ENCODE measurements at places on chromosomes 3 and 15.
A peak's percentile ranks its signal among the peaks of the same experiment; 100 is the strongest.

DNA sequence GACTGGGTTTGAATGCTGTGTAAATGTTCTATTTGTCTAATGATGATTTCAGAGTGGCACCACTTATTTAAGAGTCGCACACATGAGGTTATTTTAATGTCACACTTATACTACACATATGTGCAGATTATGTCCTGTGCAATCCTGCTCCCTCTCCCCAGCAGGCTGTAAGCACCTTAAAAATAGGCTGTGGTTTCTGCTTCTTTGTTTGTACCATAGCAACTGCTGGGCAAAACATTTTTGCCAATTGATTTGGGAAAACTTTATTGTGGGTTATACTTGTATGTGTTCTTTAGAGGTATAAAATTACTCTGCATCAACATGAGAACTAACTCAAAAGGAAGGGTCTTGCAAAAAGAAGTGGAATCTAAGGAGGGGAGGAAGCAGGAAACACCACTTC is 318.5 kb downstream of the NTRK3 start:
- ATAC-seq: no peak

DNA sequence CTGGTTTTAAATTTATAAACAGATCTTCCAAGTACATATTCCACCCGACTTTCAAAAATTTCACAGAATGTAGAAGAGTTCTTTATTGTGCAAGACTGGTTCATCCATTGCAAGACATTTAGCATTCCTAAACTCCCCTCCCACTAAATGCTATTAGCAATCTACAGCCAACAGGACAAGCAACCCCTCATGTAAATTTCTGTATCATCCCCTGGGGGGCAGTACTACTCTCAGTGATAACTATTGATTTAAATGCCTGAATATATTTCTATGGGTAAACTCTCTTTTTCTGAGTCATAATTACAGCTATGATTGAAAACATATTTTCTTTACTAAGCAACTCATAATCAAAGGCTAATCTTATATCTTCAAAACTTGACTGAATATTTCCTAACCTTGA is 10.7 kb upstream of the SLC15A2 start:
- no peak for ATAC-seq

DNA sequence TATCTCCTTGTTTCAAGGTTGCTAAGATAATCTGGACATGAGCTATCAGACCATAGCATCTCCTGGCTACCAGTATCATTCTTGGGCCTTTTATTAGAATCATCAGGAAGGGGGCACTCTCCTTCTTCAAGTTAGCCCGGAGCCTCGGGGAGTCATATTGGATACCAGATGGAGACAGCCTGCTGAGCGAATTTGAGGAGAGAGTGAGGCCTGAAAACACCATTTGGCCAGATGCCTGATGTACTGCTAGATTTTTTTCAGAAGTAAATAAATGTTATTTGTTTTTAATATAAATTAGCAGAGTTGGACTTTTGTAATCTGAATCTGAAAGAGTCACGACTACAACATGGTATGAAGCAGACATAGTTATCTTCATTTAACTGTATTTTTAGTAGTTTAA is 848.6 kb downstream of the IGSF11 start:
- ATAC-seq: no peak

DNA sequence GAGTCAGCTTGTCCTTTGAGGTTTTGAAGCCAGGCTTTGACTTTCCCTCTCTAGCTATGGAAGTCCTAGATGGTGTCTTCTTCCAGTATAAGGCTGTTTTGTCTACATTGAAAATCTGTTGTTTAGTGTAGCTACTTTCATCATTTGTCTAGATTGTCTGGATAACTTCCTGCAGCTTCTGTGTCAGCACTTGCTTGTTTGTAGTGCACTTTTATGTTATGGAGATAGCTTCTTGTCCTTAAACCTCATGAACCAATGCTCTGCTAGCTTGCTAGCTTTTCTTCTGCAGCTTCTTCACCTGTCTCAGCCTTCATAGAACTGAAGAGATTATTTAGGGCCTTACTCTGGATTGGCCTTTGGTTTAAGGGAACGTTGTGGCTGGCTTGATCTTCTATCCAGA is 43.8 kb downstream of the AKAP13 start:
- ATAC-seq: no peak

DNA sequence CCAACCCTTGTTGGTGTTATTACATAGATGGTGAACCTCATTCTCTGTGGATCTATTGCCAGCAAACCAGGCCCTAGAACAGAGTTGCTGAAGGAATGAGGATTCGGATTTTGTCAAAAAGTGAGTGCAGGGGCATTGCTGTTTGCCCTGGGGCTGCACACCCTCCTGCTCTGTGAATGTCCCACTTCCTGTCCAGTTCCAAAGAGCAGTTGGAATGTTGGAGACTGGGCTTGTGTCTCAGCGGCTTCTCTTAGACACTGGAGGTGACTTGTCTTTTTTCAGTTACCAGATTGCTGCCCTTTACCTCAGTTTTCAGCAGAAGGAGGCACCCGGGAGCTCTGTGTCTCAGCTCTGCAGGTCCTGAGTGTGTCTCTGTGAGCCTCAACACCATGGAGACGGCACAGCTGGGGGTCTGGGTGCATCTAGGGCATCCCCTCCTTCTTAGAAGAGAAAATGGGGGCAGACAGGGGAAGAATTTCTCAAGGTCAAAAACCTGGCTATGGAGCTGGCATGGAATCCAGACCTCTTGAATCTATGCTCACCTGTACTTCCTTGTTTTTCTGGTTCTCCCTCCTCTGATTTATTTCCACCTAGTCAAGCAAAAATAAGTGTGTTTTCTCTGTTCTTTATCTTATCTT is 46.3 kb downstream of the LIMD1 start:
- ATAC-seq: no peak

DNA sequence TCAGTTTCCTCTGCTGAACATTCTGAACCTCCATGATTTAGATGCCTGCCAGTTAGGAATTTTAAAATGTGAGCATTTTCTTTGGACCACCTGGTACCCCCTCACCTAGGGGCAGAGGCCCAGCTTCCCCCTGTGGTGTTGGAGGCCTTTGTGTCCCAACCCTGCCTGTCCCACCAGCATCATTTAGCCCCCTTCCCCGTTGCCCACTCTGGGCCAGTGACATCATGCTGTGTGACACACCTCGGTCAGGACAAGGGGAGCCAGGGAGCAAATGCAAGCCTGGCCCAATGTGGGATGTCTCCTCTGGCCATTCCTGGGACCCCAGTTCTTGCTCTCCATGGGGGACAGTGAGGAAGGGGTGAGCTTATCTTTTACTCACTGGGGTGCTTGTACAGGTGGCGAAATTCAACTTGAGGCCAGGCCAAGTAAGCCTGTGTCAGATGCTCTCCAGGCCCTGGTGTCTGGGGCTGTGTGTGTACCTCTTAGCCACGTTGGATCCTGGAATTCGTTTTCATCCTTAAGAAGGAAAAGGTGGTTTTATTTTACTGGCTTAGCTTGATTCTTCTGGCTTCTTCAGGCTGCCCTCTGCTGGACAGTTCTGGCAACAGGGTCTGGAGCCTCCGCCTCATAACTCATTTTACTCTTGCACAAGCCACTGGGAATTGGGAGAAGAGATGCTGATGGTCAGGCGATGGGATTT is 49.7 kb upstream of the MYZAP start:
- ATAC-seq: peak; percentile 60

DNA sequence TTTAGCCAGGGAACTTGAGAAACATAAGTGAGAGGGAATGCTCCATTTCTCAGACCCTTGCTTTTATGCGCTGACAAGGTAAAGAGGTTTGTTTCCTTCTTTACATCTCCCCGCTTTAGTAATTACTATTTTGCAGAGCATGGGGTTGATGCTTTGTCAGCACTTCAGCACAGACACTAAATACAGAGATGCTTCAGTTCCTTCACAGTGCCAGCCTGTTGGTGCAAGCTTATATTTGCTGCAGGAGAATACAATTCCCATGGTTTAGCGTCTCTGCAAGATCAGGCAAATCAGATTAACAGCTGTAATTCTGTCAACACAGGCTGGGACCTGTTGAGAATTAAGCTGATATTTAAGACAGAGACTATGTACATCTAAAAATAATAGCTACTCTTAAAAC is 2.9 kb downstream of the FMN1 start:
- no peak for ATAC-seq

DNA sequence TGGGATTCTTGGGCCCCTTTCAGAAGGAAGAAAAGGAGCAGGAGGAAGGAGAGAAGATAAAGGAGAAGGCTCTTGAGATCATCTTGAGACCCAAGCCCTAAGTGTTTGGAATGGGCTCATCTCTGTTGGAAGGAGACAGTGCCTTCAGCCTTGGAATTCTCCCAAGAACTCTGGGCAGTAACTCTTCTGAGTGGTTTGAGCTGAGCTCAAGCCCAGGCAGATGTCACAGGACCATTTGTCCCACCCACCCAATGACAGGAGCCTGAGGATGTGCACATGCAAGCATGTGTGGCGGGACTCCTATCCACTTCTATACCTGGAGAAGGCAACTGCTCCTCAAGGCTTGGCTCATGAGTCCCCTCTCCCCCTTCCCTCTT is 14.6 kb upstream of the TMEM40 start:
- no peak for ATAC-seq

DNA sequence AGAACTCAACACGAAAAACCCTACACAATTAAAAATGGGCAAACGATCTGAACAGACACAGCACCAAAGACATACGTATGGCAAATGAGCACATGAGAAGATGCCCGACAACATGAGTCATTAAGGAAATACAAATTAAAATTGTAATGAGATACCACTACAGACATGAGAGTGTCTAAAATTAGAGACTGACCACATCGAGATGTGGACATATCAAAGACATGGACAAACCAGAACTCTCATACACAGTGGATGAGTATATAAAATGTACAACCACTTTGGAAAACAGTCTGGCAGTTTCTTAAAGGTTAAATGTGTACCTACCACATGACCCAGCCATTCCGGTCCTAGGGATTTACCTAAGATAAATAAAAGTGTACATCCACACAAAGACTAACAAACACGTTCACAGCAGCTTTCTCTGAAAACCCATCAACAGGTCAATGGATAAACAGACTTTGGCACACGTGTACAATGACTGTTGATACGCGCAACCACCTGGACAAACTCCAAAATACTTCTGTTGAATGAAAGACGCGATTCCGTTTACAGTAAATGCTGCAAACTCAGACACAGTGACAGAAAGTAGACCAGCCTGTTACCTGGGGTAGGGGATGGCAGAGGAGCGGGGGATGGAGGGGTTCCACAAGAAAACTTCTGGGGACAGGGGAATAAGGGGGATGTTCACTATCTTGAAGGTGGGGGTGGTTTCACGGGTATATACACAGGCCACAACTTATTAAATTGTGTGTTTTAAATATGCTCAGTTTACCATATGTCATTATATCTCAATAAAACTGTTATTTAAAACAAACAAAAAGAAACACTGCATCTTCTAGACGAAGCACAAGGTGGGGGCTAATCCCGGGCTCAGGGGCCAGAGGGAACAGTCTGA is 2.1 kb downstream of the TNK2 start:
- ATAC-seq: no peak

GRCh38 chr15:50641318-50641717 is 45.3 kb downstream of the TRPM7 start:
- ATAC-seq: no peak

- no peak for ATAC-seq
These were observed 18.4 kb upstream of the OPA1 start for GRCh38 chr3:193574488-193575070.

GRCh38 chr3:69735893-69736292 is 3.4 kb upstream of the MITF start:
- ATAC-seq: no peak

- peak; percentile 77 for ATAC-seq
These were observed 141.3 kb upstream of the CCDC54 start for GRCh38 chr3:107235928-107236315.

DNA sequence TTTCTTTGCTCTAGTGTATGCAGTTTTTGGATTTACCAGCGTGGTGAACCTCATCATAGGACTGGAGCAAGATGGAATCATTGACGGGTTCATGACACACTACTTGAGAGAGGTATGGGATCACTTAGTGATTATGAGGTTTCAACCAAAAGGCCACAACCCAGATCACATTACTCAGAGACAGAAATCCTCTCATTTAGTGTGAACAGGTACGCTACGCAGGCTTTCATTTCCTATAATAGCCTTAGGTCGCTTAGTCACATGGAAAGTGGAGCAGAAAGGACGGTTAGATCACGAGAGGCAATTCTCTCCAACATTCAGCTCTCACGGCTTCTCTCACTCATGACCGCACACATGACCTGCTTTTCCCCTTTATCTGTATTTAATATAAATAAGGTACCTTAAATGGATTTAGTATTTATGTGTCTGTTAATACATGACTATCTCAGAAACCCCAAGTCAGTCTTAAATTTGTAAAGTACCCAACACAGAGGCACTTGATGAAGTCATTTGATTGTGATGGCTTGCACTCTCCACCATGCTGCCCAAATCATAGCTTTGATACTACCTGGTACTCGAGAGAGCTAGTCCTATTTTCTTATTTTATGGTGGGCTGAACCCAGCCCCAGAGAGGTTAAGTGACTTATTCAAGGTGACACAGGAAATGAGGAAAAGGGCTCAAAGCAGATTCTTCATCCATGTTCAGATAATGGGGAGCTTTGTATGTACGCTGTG is 8.6 kb downstream of the TM6SF1 start:
- ATAC-seq: no peak

DNA sequence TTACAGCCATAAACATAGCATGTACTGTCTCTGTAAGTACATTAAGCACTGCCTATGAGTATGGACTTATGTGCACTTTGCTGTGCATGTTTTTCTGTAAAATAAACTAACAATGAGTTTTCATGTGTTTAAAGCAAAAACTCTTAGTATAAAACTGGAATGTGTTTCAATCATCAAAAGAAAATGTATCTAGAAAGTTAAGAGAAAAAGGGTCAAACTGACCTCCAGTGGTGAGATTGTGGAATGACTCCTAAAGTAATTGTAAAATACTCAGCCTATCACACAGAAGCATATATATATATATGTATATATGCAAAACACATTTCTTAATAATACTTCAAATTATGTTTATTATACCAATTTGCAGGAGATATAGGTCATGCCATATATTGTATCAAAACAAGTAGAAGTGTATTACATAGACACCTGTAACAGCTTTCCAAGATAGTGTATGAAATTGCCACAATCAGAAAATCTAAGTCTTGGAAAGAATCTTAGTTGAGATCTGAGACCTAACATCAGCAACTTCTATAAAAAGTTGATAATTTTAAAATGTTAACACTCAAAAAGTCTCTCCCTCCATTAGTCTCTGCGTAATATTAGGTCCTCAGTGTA is 199.6 kb downstream of the FMN1 start:
- ATAC-seq: no peak

GRCh38 chr3:149702691-149703441 is 45.0 kb upstream of the WWTR1 start:
- peak; percentile 90 for ATAC-seq

GRCh38 chr3:151276687-151277042 is 1.7 kb downstream of the P2RY14 start:
- ATAC-seq: no peak

- ATAC-seq: no peak
These were observed 13.6 kb upstream of the CORO2B start for GRCh38 chr15:68565234-68565633.
